Skeletal muscle tissue (tissue), 5 donors: ENCODE measurements at places on chromosomes 6 and 20. TPM values are rescaled to one million over a fixed set of nuclear protein-coding genes. Genes with fewer than 3 reads are reported as not detected.

B3GAT2 gene
- 0.52 TPM for total RNA-seq

SLC13A3 gene
- total RNA-seq, result 2.6 TPM

SLC25A27 gene
- total RNA-seq, result 8.9 TPM

C6orf132 gene
- total RNA-seq, result under 0.01 TPM

SLC17A1 gene
- total RNA-seq, result not detected

CTCFL gene
- total RNA-seq, result not detected

BTN1A1 gene
- not detected for total RNA-seq

NXT1 gene
- total RNA-seq, result 15.1 TPM

MCCD1 gene
- not detected for total RNA-seq

TOX2 gene
- total RNA-seq, result not detected

TBX18 gene
- total RNA-seq, result 22.4 TPM

CEP43 gene
- 16.7 TPM for total RNA-seq

BPIFB4 gene
- total RNA-seq, result not detected

KIAA0408 gene
- 15.7 TPM for total RNA-seq

MAP7 gene
- under 0.01 TPM for total RNA-seq

TMEM170B gene
- total RNA-seq, result 6.3 TPM

RNF144B gene
- total RNA-seq, result 15.1 TPM

PGBD1 gene
- 4.2 TPM for total RNA-seq

FOXA2 gene
- total RNA-seq, result not detected

RNF182 gene
- under 0.01 TPM for total RNA-seq

SSTR4 gene
- total RNA-seq, result not detected

SLC52A3 gene
- total RNA-seq, result not detected

C2 gene
- total RNA-seq, result 8.4 TPM

SALL4 gene
- total RNA-seq, result 0.52 TPM

OR2H1 gene
- total RNA-seq, result not detected
